Fibroblast of skin of right biceps (primary cell): ENCODE measurements at places on chromosomes 1 and 21.

DNA sequence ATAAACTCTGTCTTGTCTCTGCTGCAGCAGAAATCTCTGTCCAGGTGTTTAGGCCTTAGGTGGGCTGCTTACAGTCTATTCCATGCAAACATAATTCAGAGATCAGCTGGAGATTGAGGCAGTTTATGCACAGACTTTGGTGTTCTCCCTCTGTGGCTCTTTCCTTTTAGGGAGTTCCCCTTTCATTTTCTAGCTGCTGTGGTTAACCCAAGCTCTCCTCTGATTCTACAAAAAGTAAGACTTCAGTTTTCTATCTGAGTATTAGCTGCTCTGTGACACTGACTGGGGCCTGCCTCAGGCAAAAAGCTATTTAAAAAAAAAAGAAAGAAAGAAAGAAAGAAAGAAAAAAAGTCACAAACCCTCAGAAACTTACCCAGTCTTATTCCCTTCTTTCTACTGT is 211.1 kb downstream of the CAMTA1 start:
- DNase-seq: no peak

- DNase-seq: no peak
Measured at GRCh38 chr1:114130213-114130612, 23.5 kb downstream of the SYT6 start.

- no peak for DNase-seq
Measured at GRCh38 chr1:233473549-233474204, 140.2 kb upstream of the KCNK1 start.

GRCh38 chr1:67190942-67191341 is 24.7 kb downstream of the IL23R start:
- DNase-seq: no peak

DNA sequence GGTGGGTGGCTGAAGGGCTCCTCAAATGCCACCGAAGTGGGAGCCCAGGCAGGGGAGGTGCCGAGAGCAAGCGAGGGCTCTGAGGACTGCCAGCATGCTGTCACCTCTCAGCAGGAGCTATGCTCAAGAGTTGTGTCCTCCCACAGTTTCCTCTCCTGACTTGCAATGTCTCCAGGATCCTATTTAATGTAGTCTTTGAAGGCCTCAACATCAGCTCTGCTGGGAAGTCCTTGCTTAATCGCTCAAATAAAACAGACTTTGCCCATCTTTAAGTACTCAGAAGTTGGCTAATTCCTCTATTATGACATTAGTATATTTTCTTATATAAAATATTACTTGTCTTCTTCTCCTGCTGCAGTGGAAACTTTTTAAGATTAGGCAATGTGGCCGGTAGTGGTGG is 154.2 kb upstream of the NRIP1 start:
- no peak for DNase-seq

DNA sequence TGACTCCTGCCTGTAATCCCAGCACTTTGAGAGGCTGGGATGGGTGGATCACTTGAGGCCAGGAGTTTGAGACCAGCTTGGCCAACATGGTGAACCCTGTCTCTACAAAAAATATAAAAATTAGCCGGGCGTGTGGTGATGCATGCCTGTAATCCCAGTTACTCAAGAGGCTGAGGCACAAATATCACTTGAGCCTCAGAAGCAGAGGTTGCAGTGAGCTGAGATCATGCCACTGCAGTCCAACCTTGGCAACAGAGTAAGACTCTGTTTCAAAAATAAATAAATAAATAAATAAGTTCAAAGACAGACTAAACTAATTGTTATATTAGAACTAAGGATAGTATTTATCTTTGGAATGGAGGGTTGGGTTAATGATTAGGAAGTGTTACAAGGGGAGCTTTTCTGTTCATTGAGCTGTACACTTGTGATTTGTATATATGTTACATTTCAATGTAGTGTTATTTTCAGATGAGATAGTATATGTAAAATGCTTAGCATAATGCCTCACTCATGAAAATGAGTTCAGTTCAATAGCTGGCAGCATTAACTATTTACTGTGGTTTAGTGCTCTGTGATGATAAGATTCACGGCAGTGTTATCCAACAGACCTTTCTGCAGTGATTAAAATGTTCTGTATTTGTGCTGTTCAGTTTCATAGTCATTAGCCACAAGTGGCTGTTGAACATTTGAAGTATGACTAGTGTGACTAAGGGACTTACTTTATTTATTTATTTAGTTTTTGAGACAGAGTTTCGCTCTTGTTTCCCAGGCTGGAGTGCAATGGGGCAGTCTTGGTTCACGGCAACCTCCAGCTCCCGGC is 47.7 kb downstream of the OSBPL9 start:
- DNase-seq: peak; percentile 92

DNA sequence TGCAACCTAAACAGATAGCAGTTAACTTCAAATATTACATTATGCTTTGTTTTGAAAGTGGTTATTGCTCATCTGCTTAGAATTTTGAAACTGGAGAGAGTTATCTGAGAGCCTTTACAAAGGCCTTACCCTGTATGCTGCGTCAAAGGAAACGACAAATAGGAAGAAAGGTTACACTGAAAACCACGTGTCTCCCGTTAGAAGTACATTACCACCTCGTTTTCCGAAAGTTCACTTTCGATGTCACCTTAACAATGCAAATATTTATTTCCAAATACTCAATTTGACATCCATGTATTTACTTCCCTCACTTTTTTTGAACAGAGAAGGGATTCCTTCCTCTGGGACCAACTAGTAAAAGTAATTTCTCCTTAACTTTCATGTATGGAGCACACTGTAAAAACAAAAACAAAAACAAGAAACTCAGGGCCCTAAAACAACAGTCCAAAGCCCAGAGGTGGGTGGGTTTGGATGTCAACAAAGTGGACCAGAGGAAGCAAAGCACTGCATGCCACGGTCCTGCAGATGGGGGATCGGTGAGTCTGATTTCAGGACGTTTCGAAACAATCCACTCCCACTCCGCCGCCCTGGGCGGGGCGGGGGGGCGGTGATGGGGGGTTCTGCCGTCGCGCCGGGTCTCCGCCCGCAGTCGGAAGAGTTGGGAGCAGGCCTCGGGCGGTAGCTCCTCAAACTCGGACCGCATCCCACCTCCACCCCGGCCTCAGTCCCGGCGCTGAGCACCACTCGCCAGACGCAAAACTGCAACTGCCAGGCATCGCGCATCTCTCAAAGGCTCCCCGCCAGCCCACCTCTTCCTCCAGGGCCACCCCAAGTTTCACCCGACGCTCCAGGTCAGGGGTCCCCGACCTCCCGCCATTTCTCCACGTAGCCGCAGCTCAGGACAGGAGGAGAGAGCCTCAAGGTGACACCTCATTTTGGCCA is 841 bp downstream of the ADSS2 start:
- peak; percentile 63 for DNase-seq

GRCh38 chr1:25993197-25993951 is 4.5 kb downstream of the PAFAH2 start:
- DNase-seq: no peak

- no peak for DNase-seq
Measured at GRCh38 chr1:19680644-19681043, 16.0 kb downstream of the HTR6 start.

GRCh38 chr1:236802264-236802663 is 7.2 kb downstream of the MTR start:
- no peak for DNase-seq

DNA sequence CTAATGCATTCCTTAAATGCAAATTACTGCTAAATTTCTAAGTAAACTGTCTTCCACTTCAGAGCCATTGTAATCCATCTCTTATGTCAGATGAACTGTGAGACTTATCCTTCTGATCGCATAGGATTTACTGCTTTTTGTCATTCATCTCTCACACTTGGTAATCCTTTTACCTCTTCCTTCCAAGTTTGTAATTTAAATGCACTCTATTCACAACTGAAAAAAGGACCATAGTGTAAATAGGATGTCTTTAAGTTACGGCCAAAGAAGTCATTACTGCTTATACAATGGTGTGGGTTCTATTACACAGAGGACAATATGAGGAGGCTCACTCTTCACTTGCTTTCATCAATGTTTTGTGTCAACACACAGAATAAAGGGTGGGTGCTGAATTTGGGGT is 393.3 kb downstream of the PTBP2 start:
- no peak for DNase-seq

GRCh38 chr1:103197216-103197615 is 88.9 kb upstream of the COL11A1 start:
- DNase-seq: peak; percentile 91

GRCh38 chr1:21677168-21677567 is 8.0 kb upstream of the RAP1GAP start:
- no peak for DNase-seq

DNA sequence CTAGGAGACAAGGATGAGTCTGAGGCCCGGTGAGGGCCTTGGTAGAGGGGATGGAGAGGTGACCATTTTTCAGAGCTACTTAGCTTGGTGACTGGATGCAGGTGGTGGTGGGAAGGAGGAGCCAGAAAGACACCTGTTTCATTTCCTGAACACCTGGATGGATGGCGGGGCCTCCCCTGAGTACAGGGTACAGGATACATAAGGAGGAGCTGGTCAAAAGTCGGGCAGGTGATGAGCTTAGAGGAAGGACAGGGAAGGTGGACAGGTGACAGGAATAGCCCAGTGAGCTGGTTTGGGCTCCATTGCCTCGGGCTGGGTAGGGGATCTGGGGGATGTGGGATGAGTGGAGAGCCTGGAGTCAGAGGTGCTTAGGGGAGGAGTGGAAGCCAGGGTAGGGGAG is 6.3 kb downstream of the FAAH start:
- DNase-seq: no peak

GRCh38 chr1:180842052-180842451 is 70.6 kb upstream of the KIAA1614 start:
- peak; percentile 81 for DNase-seq

DNA sequence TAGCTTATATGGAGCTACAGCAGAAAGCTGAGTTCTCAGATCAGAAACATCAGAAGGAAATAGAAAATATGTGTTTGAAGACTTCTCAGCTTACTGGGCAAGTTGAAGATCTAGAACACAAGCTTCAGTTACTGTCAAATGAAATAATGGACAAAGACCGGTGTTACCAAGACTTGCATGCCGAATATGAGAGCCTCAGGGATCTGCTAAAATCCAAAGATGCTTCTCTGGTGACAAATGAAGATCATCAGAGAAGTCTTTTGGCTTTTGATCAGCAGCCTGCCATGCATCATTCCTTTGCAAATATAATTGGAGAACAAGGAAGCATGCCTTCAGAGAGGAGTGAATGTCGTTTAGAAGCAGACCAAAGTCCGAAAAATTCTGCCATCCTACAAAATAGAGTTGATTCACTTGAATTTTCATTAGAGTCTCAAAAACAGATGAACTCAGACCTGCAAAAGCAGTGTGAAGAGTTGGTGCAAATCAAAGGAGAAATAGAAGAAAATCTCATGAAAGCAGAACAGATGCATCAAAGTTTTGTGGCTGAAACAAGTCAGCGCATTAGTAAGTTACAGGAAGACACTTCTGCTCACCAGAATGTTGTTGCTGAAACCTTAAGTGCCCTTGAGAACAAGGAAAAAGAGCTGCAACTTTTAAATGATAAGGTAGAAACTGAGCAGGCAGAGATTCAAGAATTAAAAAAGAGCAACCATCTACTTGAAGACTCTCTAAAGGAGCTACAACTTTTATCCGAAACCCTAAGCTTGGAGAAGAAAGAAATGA is 37.6 kb downstream of the CENPF start:
- peak; percentile 36 for DNase-seq

DNA sequence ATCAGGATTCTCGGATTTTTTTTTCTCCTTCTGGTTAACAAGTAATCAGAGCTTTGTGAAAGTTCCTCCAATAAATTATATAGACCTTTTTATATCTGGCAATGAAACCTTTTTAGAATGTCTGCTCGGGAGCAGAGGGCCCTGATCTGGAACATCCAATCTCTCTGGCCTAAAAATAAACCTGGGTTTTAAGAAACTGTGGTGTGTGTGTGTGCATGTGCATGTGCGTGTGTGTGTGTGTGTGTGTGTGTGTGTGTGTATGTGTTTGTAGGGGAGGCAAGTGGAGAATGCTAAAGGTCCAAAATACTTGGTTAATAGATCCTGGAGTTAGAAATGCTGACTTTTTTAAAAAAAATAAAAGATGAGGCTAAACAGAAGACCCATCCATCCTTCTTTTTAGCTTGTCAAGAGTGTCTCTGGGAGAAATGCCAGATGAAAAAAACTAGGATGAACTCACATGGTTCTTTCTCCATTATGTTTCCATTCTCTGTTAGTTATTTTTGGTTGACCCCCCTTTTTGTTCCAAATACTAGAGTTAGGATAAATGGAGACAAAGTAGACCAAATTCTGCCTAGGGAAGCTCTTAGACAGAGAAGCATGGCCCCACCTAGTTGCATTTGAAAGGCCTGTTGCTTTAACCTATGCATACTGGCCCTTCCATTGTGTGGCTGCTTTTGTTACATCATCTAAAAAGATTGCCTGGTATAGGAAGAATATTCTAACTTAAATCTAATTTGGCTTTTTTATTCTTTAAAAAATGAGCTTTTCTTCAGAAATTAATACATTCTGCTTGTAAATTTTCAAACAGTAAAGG is 175.9 kb downstream of the PAPPA2 start:
- no peak for DNase-seq

- DNase-seq: peak; percentile 28
Measured at GRCh38 chr1:180168786-180169639, 14.3 kb downstream of the QSOX1 start.

DNA sequence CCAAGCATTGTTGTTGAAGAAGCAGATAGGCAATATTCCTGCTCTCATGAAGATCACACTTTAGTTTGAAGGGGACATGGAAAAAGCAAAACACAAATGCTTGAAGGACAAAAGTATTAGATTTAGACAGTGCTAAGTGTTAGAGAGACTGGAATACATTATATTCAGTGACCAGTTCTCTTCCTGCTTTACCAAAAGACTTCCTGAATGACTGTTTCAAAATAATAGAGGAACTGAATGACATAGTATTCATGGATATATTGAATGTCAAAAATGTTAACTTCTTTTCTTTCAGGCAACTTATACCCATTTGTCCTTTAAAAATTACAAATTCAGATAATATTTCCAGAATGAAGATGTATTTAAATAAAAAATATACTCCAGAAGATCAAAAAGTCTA is 178.0 kb upstream of the IVNS1ABP start:
- no peak for DNase-seq

DNA sequence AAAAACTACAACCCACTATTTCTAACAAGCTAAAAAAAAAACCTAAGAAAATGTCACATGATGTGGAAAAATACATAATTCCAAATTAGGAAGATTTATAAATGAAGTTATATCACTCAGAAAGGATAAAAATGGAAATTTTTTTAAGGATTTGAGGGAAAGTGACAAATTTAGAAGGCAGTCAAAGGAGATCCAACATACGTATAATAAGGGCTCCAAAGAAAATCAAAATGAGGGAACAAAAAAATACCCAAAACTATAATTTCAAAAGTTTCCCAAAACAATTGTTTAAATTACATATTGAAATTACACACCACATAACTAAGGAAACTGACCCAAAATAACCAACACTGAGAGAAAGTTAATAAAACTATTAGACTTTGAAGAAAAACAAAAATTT is 381.1 kb upstream of the KAZN start:
- no peak for DNase-seq

DNA sequence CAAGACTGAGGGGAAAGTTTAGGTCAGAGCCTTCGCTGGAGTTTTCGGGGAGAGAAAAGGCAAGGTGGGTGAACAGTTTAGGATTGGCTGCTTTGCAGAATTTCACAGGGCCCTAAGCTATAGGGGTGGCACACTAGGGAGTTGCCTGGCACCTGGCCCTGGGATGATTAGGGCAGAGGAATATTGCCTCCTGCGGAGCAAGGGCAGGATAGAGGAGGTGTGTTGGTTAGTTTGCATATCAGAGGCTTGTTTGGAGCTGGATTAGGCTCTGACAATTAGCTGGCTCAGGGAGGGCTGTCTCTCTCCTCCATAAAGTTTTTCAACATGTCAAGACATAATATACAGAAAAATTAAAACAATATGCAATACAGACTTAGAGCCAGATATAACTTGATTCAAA is 436.4 kb downstream of the DISC1 start:
- no peak for DNase-seq
